AG10803 (cell line): ENCODE measurements at places on chromosomes 2 and 18.

- DNase-seq: no peak
Measured at GRCh38 chr2:134247679-134248078, 6.2 kb upstream of the MGAT5 start.

GRCh38 chr2:191845248-191845715 lies 1.6 kb downstream of the CAVIN2 start:
- DNase-seq: no peak

- DNase-seq: no peak
Measured at GRCh38 chr18:24408496-24408895, 10.9 kb upstream of the OSBPL1A start.

DNA sequence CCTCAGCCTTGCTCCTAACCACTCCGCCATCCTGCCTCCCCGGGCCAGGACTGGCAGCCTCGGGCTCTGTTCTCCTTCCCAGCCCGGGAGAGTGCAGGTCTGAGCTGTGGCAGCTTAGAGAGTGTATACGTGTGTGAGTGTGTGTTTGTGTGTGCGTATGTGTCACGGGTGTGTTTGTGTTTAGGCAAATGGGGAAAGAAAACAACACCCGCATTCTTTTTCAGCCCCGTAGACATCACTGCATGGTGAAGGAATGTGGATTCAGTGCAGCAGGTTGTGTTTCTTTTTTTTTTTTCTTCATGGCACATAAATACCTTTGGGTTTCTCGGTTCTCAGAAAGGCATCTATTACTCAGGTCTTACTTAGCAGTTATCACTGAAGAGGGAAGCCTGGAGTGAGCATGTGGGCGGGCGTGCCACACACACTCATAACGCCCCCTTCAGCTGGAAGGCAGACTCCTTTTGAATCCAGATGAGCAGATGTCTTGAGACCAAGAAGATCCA lies 44.2 kb downstream of the GLI2 start:
- DNase-seq: peak; percentile 85

GRCh38 chr2:122627388-122627787 lies 871.9 kb downstream of the TSN start:
- DNase-seq: no peak

DNA sequence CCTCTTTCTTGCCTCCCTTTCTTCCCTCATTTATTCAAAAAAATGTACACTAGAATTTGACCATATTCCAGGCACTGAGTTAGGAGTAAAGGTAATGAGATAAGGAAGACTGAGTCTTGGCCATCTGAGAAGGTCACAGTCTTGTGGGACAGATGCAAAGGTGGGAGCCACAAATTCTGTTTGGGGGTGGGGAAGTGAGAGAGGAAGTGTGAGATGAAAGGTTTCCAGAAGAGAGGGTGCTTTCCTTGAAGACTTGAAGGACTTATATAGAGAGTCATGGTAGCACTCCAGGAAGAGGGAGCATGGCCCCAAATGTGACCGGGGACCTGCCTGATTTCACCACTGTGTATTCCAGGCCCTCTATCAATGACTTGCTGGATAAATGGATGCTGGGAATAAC lies 320.6 kb downstream of the LPIN1 start:
- DNase-seq: no peak

DNA sequence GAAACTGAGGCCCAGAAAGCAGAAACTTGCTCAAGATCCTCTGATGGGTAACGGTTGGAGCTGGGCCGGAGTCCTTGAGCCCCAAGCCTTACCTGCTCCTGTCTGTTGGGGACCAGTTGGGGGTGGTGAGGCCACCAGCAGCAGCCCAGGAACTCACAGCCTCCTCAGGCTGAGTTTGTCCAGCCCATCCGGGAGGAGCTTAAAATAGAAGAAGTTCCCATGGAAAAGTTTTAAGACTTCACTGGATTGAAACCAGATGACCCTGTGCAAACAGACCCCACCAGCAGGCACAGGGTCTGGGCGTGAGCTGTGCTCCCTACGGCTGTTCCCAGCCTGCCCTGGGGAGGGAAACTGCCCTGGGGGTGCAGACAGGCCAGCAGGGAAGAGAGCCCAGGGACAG lies 40.6 kb upstream of the FOSL2 start:
- no peak for DNase-seq

DNA sequence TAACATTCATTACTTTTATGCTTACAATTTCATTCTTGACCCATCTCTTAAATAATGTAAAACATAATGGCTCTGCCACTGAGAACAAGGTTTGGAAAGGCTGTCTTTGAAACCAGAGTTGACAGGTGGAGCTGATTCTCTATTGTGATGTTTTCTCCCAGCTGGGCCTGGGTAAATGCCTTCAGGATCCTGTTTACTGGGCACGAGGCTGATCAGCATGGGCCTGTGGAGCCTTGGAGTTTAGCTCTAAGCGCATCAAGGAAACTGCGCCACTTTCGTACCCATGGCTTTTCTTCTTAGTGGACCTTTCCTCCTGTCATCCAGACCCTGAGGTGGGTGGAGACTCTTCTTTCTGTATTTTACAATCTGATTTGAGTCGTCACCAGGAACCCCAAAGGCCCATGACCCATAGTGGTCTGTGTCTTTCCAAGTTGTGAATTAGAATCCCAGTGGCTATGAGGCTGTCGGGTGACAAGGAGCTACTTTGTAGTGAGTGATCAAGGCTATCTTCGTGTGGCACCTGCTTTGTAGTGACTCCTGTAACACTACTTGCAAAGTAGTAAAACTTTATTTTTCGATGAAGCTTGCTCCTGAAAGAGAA lies 123.1 kb downstream of the LPIN1 start:
- no peak for DNase-seq

GRCh38 chr18:68817584-68817983 lies 19.7 kb downstream of the CCDC102B start:
- no peak for DNase-seq

DNA sequence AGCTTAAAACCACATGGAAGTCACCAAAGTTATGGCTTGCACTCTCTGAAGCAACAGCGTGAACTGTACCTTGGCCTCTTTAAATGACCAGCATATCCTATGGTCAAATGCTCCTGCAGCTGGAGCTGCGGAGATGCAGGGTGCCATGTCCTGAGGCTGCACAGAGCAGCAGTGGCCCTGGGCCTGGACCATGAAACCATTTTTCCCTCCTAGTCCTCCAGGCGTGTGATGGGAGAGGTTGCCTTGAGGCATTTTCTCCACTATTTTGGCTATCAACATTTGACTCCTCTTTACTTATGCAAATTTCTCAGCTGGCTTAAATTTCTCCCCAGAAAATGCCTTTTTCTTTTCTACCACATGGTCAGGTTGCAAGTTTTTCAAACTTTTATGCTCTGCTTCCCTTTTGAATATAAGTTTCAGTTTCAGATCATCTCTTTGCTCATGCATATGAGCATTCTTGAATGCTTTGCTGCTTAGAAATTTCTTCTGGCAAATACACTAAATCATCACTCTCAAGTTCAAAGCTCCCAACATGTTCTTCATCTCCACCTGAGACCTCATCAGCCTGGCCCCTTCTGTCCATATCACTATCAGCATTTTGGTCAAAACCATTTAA lies 82.9 kb upstream of the TMEFF2 start:
- DNase-seq: no peak

GRCh38 chr2:121004359-121004758 lies 268.7 kb downstream of the GLI2 start:
- DNase-seq: no peak

GRCh38 chr18:58344861-58345463 lies 283.9 kb downstream of the ALPK2 start:
- DNase-seq: no peak

DNA sequence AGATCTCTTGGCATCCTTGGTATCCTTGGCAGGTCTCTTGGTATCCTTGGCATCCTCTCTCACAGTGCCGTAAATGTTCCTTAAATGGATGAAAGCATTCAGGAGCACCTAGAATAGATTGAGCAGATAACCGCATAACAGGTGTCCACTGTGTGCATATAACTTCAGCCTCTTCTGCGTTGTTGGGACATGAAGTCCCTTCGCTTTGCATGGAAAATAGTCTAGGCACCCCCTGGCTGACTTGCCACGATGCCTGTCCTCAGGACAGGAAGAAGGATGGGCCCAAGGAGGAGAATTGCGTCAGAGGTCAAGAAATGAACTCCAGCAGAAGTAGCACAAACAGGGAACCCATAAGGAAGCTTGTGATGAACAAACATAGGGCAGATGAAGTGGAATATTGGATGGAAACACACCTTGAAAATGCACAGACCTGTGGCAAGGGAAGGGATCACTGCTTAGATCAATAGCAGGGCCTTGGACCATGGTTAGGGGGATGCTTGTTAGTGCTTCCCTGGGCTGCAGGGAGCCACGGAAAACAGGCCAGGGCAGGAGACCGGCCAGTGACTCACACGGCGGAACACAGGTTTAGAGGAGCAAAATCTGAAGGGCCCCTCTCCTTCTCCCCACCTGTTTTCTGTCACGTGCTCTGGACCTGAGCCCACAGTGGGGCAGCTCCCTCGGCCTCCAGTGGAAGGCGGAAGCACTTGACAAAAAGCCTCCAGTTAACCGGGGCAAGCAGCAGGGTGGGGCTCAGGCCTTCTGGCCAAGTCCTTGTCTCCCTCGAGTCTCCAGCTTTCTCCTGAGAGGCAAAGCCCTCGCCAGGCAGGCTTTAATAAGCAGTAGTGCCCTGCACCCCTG lies 99.2 kb upstream of the ASAP2 start:
- DNase-seq: no peak

DNA sequence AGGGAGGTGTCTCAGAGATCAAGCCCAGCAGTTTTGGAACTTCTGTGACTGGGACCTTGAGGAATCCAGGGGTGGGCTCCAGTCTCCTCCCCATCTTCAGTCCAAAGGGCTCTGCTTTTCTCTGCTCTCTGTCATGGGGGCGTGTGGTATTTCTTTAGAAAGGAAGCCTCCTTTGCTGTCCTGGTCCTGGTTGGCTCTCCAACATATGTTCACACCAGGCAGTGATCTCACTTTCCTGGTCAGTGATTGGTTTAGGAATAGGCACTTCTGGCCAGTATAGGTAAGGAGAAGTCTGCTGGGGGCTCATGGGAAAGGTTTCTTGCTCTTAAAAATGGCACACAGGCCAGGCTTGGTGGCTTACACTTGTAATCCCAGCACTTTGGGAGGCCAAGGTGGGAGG lies 115.5 kb upstream of the HAAO start:
- no peak for DNase-seq

DNA sequence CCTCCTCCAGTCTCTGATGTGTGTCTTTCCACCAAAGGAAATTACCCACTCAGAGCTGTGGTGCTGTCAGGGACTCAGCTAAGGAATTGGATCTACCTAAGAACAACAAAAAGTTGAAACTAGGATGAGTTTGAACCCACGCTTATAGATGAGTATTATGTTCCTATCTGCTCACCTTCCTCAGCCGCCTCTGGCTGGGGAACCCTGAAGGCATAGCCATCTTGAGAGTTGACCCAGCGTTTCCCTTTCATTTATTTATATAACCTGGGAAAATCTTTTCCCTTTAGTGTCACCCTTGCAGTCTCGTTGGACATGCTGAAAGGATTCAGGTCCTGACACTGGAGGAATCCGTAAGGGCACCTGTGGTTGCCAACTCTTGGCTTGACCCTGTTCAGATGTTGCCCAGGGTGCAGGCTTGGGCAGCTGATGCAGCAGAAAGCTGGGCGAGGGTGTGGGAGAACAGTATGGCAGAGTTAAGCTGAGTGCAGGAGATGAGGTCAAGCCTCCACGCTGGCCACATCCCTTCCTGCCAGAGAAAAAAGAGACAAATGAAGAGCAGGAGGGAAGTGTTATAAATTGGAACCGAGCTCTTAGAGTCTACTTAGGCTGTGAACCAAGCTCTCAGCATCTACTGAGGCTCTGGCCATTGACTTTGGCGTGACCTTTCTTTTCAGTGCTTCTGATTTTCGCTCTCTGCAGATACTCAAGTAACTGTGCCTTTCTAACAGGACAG lies 1.9 kb downstream of the CDH20 start:
- no peak for DNase-seq

DNA sequence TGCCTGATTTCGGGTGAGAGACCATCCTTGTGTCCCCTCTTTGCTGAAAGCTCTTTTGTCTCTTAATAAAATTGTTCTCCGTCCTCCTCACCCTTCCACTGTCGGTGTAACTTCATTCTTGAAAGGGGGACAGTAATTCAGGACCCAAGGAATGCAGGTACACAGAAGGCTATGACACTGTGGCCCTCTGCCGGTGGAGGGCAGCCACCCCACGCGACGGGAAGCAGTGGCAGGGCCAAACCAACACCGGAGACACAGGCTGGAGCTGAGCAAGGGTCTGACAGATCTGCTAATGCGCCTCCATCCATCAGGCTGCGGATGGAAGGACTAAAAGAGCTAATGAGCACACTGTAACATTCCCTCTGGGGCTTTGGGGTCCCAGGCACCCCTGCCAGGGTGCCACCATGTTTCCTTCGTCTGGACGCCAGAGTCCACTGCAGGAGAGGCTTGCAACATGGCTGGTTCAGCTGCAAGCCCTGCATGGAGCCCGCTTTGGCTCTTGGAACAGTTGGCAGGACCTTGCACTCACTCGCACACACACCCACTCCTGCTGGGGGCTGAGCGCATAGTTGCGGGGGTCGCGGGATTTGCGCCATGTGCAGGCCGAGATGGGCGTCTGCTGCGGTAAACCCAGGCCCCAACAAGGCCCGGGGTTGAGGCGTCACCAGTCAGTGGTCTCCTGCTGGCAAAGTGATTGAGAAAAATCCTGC lies 544.1 kb upstream of the CDH7 start:
- no peak for DNase-seq

GRCh38 chr2:4597400-4597799 lies 894.0 kb downstream of the DCDC2C start:
- DNase-seq: no peak

- no peak for DNase-seq
Measured at GRCh38 chr2:51986101-51986500, 954.2 kb upstream of the NRXN1 start.

DNA sequence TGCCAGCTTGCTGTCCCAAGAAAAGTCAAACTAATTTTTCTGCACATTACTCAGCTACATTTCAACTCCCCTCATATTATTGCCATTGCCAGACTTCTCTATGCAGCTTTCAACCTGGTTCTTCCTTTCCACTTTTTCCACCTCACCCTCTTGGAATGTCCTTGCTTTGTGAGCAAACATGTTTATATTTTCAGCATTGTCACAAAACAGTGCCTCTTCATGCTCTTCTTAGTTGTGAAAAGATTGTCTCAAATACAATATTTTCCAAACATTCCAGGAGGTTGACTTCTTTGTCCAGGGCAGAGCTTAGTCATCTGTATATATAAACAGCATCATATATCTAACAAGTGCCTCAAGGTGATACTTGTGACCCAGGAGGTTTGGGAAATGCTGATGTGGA lies 803.3 kb upstream of the CELF4 start:
- no peak for DNase-seq

- DNase-seq: no peak
Measured at GRCh38 chr2:181851726-181852125, 39.8 kb upstream of the ITPRID2 start.

GRCh38 chr2:181810823-181811695 lies 80.5 kb upstream of the ITPRID2 start:
- DNase-seq: peak; percentile 48

- DNase-seq: no peak
Measured at GRCh38 chr2:196994764-196995163, 68.3 kb upstream of the PGAP1 start.

DNA sequence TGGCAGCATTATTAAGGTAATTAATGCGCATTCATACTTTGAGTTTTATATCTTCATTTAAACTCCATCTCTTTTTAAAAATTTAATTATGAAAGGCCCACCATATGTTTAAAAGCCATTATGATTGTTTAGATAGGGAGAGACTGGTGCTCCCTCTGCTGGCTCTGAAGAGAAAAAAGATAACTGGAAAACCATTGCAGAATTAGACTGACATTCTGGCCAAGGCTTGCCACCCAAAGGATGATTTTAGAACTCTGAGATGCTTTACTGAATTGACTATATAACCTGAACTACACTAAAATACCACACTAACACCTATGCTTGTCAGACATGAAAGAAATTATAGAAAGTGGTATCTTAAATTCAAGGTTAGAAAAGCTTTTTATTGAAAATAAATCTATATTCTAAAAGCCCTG lies 127.6 kb upstream of the SPOPL start:
- DNase-seq: peak; percentile 60
